Right atrium auricular region (tissue), 2 donors: ENCODE measurements at places on chromosomes 5 and 9.

GRCh38 chr9:99870126-99870525 lies 36.3 kb upstream of the STX17 start:
- no peaks in the 10 kb centered on the region for H3K4me1 ChIP-seq
- no peak for DNase-seq
- no peaks in the 10 kb centered on the region for H3K36me3 ChIP-seq
- no peak overlapping the region for H3K27ac ChIP-seq

DNA sequence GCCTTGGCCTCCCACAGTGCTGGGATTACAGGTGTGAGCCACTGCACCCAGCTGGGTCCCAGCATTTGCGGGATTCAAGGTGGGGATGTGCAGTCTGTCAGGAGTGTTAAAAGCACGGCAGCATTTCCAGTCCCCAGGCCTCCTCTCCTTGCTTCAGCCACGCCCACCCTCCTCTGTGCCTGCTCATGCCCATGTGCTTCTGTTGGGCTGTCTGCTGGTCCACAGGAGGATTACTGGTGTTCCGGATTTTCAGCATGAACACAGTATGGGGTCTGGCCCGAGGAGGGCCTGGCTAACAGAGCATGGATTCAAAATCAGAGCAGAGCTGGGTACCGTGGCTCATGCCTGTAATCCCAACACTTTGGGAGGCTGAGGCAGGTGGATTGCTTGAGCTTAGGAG lies 5.5 kb downstream of the ARRDC1 start:
- no peaks in the 10 kb centered on the region for H3K4me1 ChIP-seq
- H3K4me3 ChIP-seq = no peak overlapping the region
- peaks cover 24% of the 10 kb centered on the region for H3K36me3 ChIP-seq
- no peaks in the 10 kb centered on the region for H3K27me3 ChIP-seq
- H3K27ac ChIP-seq = no peak overlapping the region
- no peak for DNase-seq

DNA sequence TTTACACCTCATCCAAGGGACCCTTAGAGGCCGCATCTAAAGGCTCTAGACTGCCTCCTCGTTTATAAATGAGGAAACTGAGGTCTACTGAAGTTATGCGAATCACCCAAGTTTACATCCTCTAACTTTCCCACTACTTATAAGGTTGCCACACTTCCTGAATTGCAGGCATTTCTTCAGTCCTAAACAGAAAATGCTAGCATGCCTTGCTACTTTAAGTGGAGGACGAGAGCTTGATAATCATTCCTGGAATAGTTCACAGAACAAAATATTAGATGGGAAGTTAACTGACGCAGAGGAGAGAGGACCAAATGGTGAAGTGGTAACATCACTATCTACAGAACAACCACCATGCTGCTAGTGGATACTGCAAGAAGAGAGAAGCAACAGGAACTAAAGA lies 85.8 kb downstream of the GNAQ start:
- no peaks in the 10 kb centered on the region for H3K36me3 ChIP-seq
- no peaks in the 10 kb centered on the region for H3K4me1 ChIP-seq
- H3K4me3 ChIP-seq = no peak overlapping the region
- DNase-seq = no peak
- H3K27ac ChIP-seq = peak overlapping the region; percentile 29

DNA sequence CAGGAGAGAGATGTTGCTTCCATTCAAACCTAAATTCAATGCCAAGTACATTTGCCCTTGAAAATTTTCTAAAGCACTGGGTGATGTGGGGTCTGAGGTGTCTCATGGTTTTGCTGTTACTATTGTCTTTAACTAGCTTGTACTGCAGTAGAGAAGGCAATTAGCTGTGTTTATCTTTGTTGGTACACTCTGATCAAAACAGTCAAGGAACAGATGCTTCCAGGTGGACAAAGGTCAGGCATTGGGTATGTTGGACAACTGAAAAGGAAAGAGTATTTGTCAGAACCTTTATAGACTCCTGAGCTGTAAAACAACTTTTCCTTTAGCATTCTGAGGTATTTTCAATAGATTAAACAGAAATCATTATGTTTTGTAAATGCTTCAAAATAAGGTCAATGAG lies 2228.7 kb upstream of the WWC1 start:
- no peaks in the 10 kb centered on the region for H3K4me1 ChIP-seq

DNA sequence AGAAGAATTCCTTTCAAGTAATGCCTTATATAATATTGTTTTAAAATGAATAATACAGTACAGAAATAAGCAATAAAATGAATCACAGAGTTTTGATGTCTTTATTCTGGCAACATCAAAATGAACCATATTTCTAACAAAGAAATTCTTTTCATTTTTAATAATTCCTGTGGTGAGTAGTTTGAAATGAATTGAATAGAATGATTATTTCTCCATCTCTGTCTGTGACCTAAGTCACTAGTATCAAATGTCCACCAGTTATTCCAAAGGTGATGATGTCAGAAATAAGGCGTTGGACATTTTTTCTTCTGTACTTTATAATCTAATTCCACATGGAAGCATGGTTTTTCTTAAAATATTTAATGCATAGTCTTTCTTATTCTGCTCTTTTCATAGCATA lies 106.2 kb downstream of the ADAMTSL1 start:
- H3K27ac ChIP-seq = no peak overlapping the region
- no peaks in the 10 kb centered on the region for H3K4me1 ChIP-seq
- DNase-seq = no peak
- H3K4me3 ChIP-seq = no peak overlapping the region

GRCh38 chr9:132241483-132241839 lies 79.6 kb downstream of the NTNG2 start:
- H3K36me3 ChIP-seq = no peaks in the 10 kb centered on the region
- peak overlapping the region; percentile 67 for H3K4me3 ChIP-seq
- no peaks in the 10 kb centered on the region for H3K4me1 ChIP-seq
- no peaks in the 10 kb centered on the region for H3K27me3 ChIP-seq
- no peak for DNase-seq

DNA sequence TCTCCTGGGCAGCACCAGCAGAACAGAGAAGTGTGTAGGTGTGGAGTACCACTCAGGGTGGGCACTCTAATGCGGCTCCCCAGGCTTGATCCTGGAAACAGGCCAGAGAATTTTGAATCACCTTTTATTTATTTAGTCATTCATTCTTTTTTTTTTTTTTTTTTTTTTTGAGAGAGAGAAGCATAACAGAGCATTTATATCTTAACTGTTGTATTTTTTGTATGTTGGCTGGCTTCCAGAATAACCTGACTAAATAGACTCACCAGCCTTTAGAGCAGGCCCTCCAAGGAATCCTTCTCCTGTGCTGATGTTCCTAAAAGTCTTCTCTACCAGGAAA lies 153.4 kb downstream of the PIK3R1 start:
- DNase-seq = no peak
- H3K4me1 ChIP-seq = no peaks in the 10 kb centered on the region
- H3K36me3 ChIP-seq = no peaks in the 10 kb centered on the region
- H3K4me3 ChIP-seq = no peak overlapping the region
- no peaks in the 10 kb centered on the region for H3K27me3 ChIP-seq

DNA sequence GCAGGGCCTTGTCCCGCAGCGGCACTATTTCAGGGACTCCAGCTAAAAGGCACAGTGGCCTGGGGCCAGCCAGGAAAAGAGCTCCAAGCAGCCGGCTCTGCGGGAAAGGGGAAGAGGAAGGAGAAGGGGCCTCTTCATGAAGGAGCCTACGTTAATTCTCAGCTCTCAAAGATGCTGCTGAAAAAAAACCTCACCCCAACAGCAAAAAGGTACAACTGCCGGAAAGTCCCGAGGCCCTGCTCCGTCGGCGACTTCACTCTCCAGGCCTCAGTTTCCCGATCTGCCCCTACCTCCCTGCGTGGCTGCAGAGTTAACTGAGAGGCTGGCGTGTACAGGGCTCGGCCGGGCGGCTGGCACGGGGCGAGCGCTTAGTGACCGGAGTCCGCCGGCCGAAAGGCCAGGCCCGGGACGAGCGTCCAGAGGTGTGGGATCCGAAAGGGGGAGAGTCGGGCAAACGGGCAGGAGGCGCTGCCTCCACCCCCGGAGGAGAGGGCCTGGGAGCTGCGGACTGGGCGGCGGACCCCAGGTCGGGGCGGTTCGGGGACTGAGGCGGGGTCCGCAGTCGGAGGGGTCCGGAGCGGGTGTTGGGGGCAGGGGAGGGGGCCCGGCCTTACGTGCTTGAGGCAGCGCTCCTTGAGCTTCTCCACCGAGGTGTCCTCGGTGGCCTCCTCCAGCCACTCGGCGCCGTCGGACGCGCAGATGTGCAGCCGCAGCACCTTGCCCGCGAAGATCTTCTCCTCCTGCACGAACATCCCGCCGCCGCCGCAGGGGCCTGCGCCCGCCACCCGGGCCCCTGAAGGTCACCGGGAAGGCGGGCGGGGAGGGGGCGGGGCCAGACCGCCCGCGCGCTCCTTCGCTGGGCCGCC lies 529 bp downstream of the UBAC1 start:
- H3K36me3 ChIP-seq = no peaks in the 10 kb centered on the region
- peak overlapping the region; percentile 90 for H3K4me3 ChIP-seq
- no peaks in the 10 kb centered on the region for H3K4me1 ChIP-seq
- peak overlapping the region; percentile 90 for H3K27ac ChIP-seq

- H3K4me1 ChIP-seq = peaks cover 7% of the 10 kb centered on the region
- DNase-seq = peak; percentile 92
- H3K4me3 ChIP-seq = no peak overlapping the region
- H3K27me3 ChIP-seq = no peaks in the 10 kb centered on the region
- H3K27ac ChIP-seq = peak overlapping the region; percentile 68
- no peaks in the 10 kb centered on the region for H3K36me3 ChIP-seq
Observed at GRCh38 chr9:19154135-19154612, 26.9 kb upstream of the PLIN2 start.
